Activated B cell treated with CpG ODN at 0.5 μM for 24 hours (primary cell): ENCODE measurements at places on chromosomes 3 and 15.

DNA sequence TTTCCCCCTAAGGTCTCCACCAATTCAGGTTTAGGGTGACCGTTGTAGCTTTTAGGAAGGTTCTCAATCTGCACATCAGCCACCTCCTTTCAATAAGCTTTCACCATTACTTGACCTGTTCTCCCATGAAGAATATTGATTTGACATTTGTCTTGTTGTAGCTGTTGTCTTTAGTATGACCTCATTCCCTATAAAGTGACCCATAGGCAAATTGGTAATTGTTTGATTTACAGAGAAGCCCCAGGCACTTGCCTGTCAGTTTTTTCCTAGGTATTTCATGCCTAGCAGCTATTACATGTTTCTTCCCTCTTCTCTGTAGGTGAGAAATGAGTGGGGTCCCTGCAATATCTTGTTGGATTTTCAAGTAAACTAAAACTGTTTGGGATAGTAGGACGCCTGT lies 36.0 kb downstream of the CHD2 start:
- DNase-seq = no peak

- DNase-seq = no peak
Observed at GRCh38 chr3:39960515-39961191, 151.2 kb downstream of the MYRIP start.

DNA sequence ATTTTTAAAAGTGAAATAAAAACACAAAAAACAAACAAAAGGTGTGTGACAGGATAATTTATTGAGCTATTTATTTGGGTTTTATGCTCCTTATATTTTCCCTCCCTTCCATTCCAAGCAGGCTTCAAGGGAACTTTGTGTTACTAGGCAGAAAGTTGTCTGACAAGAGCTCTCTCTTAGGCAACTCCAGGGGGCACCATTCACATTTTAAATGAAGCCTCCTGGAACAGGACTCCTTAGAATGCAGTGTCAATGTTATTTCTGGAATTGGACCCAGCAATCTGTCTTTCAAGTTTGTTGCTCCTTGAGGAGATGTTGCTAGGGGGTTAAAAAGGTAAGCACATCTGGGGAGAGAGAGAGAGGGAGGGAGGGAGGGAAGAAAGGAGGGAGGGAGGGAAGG lies 5.4 kb upstream of the RFX7 start:
- DNase-seq = no peak

GRCh38 chr3:141129541-141130011 lies 78.4 kb downstream of the SPSB4 start:
- DNase-seq = no peak

- DNase-seq = no peak
Observed at GRCh38 chr15:36970522-36970921, 129.8 kb downstream of the MEIS2 start.

GRCh38 chr3:146543461-146544001 lies 876 bp downstream of the PLSCR1 start:
- DNase-seq = no peak

DNA sequence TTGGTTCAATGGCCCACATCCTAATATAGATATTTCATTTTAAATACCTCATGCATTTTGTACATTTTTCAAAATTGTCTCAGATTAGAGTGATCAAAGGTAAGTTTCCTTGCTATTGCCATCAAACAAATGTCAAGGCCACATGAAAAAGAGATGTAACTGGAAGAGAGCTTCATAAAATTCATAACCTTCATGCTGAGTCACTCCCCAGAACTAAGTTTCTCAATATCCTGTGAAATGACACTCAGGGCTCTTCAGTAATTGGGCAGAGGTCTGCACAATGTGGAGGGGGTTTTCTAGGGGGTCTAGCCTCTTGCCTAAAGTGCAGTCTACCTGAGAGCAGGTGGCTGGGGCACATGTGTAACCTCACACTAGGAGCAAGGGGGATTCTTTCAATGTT lies 152.2 kb upstream of the SLC2A2 start:
- DNase-seq = no peak

DNA sequence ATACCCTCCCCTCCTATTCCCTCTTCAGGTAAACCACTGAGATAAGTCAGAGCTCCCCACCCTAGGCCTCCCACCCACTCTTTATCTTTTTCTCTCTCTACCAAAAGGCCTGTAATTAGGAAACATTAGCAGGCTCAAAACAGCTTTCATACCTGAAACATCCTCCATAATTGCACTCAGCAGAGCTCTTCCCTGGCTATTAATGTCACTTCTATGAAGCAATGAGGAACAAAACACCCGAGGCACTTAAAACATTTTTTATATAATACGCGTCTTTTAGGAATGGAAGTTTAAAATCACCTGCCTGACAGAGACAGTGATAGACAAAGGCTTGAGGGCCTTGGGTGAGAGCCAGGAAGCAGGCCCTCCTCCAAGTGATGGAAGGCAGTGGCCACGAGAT lies 138.9 kb downstream of the EPHB1 start:
- no peak for DNase-seq

GRCh38 chr15:74253211-74253921 lies 17.2 kb downstream of the CCDC33 start:
- DNase-seq = no peak

- no peak for DNase-seq
Observed at GRCh38 chr3:132834356-132834755, 112.1 kb upstream of the NPHP3 start.

GRCh38 chr3:48423883-48424695 lies 5.8 kb downstream of the PLXNB1 start:
- DNase-seq = no peak

DNA sequence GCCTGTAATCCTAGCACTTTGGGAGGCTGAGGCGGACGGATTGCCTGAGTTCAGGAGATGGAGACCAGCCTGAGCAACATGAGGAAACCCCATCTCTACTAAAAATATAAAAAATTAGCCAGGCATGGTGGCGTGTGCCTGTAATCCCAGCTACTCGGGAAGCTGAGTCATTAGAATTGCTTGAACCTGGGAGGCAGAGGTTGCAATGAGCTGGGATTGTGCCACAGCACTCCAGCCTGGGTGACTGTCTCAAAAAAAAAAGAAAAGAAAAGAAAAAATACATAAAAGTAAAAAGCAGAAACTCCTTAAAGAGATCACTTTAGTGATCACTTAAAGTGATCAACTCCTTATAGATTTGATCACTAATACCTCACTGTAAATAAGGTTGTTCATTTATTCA lies 78.0 kb downstream of the GMPS start:
- DNase-seq = no peak

DNA sequence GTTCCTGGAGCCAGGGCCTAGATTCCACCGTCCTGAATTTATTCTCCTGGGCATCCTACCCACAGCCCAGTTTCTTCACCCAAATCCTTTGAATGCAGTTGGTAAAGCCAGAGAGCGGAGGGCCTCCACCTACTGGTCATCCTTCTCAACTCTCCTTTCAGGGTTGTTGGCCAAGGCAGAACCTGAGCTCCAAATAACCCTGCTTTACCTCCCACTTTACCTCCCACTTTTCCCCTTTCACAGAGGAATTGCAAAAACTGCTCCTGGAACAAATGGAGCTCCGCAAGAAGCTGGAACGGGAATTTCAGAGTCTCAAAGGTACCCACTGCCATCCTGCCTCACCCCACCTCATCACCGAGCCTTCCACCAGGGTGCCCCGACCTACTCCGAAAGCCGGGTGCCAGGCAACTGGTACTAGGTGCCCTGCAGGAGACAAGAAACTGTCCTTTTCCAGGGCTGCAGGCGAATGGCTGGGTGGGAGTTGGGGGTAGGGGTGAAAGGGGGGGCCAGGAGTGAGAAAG lies 6.8 kb downstream of the SKOR1 start:
- no peak for DNase-seq

DNA sequence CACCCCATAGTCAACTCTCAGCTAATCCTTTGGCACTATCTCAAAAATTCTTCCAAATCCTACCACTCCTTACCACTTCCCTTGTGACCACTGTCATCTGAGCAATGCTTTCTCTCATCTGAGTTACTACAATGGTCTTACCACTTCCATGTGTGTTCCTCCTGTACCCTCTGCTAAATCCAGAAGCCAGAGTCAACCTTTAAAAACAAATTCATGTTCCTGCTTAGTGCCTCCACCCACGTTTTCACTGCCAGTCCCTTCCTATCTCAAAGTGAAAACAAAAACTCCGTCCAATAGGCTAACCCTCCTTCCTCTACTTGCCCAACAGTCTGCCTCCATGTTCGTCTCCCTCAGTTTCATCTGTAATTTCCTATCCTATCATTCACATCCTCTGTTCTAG lies 109.0 kb downstream of the ADAMTS9 start:
- no peak for DNase-seq

DNA sequence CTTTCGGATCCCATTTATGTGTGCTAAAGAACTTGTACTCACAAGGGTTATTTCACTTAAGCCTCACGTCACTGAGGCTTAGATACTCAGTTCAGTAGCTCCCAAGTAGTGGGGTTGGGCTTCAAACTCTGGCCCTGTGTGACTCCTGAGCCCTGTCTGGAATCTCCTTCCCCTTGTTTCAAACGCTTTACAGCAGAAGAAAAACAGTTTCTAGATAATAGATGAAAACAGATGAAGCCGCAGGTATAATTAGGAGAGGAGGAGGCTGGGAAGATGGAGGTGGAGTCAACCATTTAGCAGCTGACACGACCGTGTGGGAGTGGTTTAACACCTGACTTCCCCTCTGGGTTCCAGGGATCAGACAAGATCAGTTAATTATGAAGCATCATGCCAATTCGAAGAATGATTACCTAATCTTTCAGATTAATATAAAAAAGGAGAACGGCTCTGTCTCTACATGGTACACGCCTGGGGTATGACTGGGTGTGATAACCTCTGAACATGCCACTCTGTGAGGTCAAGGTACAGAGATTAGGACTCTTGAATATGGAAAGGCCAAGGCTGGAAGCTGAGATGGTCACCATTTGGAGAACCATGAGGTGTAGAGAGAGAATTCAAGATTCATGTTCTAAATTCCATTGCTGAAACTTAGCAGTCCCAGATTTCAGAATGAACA lies 31.1 kb downstream of the TPM1 start:
- no peak for DNase-seq

DNA sequence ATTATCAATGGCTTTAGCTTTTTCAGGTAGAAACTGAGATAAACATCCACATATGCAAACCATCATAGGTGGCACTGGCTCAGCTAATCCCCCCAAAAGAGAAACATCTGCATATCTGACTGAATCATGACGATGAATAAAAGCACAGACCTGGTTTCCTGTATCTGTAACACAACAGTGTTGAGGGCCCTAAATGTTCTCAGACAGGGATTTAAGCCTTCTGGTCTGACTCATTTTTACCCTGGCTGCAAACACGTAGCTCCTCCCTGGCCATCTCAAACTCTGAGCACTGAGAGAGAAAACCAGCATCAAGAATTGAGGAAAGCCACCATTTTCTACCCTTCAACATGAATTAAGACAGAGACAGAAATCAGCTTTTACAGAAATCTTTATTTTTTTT lies 35.2 kb downstream of the GLB1 start:
- DNase-seq = no peak

- DNase-seq = no peak
Observed at GRCh38 chr3:191263365-191263764, 64.3 kb downstream of the OSTN start.

- DNase-seq = peak; percentile 68
Observed at GRCh38 chr15:70488002-70488605, 275.3 kb downstream of the UACA start.

GRCh38 chr3:46965151-46965550 lies 11.4 kb downstream of the CCDC12 start:
- no peak for DNase-seq

DNA sequence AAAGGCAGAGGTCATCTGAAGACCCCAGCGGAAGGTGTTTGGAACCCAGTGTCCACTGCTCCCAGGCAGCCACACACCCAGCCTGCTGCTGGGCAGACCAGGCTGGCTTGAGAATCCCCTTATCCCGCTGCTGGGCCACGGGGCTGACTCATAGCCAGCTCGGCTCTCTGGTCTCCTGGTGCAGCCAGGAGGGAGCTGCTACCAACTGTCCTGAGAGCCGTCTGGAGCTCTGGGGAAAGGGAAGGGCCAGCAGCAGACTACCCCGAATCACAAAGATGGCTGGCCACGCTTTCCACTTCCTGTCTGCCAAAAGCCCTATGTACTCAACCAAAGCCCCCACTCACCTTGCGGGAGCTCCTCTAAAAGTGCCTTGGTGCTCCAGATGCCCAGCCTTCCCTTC lies 38.3 kb downstream of the WHAMM start:
- DNase-seq = no peak
